ENCODE measurements at places on chromosomes 1 and 21.

DNA sequence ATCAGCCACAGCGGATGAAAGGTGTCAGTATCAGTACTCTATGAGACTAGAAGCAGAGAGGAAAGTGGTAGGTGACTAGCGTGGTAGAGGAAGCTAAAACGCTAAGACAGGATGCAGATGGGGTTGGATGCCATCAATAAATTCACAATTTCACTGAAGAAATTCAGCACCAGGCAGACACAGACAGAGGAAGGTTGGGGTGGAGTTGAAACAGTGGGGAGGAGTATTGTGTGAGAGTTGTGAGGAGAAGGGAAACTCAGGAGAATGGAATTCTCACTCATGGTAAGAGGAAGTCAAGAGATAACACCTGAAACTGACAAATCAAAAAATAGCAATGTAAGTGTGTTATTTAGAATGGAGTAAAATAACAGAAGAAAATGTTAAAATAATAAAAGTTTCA is 208.5 kb upstream of the DAB1 start:
- peak; percentile 29 for DNase-seq

- DNase-seq: no peak
Observed at GRCh38 chr21:45087022-45087823, 12.8 kb downstream of the ADARB1 start.

DNA sequence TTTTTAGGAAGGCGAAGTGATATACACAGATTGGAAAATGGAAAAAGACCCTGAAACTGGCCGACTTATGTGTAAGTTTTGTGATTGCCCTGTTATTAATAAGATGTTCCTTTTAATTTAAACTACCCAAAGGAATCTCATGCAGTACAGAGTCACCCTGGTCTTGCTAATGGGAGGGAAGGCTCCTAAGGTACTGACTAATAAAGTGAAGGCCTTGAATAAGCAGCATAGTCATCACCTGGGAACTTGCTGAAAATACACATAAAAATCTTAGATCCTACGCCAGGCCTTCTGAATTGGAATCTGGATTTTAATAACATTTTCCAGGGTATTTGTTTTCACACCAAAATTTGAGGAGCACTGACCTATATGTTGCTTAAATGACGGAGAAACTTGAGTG is 73.4 kb upstream of the MCOLN3 start:
- DNase-seq: no peak

DNA sequence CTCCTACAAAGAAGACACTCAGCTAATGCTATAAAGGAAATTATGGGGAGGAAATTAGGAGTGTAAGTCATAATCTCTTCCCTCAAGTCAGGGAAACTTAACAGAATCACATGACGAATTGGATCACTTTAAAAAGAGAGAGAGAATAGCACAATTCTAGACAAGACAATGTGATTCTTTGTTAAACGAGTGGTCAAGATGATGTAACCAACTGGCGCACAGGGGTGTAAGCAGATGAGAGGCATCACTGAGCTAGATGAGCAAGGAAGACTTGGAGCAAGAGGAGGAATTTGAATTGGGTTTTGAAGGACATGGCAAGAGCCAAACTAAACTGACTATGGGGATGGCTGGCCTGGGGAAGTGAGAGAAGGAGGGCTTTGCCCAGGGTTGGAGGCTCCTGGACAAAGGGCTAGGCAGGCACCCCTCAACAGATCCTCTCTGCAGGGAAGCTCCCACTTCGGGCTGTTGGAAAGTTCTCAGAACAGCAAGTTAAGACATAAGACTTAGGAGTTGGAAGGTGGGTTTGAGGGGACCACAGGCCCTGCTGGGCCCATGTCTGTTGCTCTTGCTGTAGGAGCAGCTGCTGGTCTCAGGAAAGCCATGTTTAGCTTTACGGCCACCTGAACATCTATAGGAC is 123.9 kb upstream of the GRIK3 start:
- DNase-seq: no peak

GRCh38 chr1:54850737-54851136 is 36.3 kb downstream of the DHCR24 start:
- DNase-seq: peak; percentile 91

GRCh38 chr1:196607981-196608380 is 259 bp downstream of the KCNT2 start:
- DNase-seq: peak; percentile 2

DNA sequence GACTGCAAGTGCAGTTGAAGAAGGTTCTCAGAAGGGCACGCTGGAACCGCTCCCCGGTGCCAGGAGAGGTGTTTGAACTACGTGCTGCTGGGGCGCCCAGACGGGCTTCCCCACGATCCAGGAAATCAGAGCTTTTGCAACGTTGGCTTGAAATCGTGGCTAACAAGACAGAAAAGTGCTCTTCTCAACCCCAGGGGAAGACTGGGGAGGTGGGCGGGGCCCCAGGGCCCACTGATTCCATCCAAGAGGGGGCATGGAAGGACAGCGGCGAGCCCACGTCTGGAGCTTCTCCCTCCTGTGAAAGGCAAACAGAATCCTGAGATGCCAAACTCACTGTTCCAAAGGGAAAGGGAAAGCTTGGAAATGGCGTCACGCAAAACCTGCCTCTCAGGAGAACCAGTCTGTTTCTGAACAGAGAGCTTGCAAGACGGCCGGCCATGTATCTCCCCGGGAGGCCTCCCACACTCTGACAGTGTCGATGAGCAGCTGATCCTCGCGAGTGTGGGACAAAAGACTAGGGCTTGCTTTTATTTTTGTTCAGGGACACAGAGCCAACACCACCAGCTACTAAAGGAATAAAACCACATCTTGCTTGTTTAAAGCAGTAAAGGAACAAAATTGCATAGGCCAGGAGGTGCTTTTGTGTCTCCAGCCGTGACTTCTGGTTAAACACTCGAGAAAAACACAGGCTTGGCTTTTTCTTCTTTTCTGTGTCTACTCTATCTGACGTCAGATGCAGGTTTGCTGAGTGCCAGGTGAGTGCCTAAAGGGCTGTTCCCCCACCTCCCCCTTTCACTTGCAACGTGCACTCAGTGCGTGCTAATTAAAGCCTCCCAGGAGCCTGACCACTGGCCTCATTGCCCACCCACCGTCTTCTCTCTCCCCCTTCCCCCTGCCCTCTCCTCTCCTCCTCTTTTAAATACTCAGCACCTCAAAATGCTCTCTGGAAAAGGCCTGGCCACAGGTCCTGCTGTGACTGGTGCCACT is 41.5 kb downstream of the LRRC3 start:
- DNase-seq: no peak

- DNase-seq: peak; percentile 13
Observed at GRCh38 chr1:68495968-68496679, 758 bp downstream of the DEPDC1 start.

DNA sequence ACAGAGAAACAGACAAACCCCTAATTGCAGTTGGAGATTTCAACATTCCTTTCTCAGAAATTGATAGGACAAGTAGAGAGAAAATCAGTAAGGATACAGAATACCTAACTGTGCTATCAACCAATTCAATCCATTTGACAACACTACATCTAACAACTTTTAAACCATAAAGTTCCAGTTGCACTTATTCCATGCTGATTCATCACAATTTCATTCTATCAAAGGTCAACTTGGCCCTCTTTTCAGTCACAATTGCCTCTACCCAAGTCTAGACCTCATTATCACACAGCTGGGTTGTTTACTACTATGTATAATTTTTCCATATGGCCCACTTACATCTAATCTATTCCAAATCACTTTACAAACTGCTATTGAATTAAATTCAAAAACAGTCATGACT is 19.8 kb upstream of the DESI2 start:
- no peak for DNase-seq

DNA sequence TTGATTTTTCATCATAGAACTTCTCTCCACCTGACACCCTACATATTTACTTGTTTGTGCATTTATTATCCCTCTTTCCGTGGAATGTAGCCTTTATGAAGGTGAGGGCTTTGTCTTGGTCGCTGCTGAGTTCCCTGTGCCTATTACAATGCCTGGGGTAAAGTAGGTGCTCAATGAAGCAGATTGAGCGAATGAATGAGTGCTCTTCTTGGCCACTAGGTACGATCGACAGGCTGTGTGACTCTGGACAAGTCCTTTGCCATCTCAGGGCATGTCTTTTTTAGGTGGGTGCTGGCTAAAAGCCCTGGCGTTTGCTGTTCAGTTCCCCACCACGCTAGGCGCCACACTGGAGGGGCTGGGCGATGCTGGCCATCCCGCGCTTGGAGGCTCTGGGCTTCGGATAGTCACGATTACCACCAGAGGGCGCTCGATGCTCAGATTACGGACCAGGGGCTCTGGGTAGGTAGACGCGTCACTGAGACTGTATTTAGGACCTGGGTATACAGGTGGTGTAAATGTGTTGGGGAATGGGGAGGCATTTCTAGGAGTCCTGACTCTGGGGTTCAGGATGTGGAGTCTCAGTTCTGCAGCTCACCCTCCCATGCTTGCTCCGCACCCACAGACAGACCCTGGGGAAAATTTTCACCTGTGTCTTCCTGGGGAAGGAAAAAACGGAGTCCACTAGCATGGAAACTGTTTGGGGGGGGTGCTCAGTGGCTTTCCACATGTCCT is 71.0 kb upstream of the CSF3R start:
- DNase-seq: peak; percentile 38

GRCh38 chr1:68974447-68974846 is 477.6 kb upstream of the DEPDC1 start:
- no peak for DNase-seq

Data from brain microvascular endothelial cell (primary cell).